ENCODE measurements at places on chromosomes 13 and 19.
A peak's percentile ranks its signal among the peaks of the same experiment; 100 is the strongest.

DNA sequence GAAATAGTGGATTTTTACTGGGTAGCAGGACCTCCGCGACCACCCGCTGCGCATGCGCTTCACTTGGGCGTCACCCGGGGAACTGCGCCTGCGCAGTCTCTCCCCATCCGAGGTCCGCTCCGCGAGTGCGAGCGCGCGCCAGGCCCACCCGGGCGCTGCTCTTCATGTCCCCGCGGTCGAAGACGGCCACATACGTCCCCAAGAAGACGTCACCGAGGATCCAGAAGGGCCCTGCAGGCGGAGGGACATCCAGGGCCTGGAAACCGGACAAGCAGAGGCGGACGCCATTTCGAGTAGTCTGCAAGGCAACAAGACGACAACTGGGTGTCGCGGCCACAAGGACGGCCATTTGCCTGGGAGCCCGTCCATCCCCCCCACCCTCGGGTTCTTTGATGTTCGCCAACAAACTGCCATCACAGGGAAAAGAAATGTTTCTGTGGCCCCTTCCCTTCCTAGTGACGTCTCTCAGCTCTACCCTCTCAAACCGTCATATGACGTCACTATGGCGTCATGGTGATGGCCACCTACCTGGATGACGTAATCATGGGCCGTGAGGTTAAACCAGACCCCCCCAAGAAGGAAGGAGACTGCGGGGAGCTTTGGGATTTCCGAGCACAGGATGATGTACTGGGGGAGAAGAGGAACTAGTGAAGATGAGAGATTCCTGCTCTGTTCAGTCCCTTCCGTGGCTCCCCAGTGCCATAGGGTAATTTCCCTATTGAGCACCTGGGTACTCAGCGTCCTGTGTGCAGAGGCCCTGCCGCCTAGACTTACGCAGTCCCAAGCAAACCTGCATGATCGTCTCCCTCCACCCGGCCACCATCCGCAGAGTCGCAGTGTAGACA lies 6.7 kb downstream of the NAPSA start:
- peak; percentile 64 for DNase-seq

GRCh38 chr19:41993612-41994483 lies at the start of gene ATP1A3:
ATP1A3 (minus strand) TSS chr19:41994230; CDS start chr19:41994076, 154 bp downstream.
- DNase-seq: peak; percentile 27

GRCh38 chr19:2511570-2511969 lies 35.6 kb downstream of the GADD45B start:
- DNase-seq: no peak

GRCh38 chr19:33407716-33408115 lies 34.2 kb downstream of the CEBPG start:
- DNase-seq: no peak

DNA sequence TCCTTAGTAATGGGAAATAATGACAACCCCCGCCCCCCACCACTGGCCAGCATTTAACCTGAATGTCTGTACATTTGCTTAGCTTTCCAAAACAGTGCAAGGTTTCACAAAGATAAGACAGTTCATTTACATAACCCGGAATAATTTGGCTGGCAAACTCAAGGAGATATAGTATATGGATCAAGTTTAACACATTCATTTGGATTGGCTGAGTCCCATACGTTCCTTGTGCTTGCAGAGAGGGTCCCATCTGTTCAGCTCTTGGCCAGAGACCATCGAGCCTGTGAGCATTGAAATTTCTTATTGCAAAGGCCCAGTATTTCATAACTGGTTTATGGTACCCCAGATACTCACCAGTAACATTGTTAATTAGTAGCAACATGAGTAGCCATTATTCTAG lies 116.5 kb downstream of the GPC6 start:
- no peak for DNase-seq

- DNase-seq: no peak
Observed at GRCh38 chr13:113973218-113974164, at the start of gene C13orf46. C13orf46 (minus strand) TSS chr13:113974076; CDS start chr13:113973997, 79 bp downstream.

DNA sequence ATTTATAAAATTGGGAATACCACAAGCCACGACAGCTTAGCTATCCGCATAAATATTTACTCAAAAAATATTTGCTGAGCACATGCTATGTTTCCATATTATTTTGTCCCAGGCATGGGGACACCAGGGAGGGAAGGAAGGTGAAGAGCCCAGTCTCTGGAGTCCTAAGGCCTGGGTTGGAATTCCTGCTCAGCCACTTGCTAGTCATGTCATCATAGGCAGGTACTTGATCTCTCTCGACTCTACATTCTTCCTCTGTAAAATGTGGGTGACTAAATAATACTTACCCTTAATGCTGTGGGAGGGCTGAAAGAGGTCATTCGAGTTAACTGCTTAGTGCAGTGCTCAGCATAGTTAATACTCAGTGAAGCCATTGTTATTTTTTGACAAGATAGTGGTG lies 4.3 kb upstream of the RNASEH2B start:
- no peak for DNase-seq

- no peak for DNase-seq
Observed at GRCh38 chr19:36916991-36917390, 859 bp downstream of the ZNF568 start.

DNA sequence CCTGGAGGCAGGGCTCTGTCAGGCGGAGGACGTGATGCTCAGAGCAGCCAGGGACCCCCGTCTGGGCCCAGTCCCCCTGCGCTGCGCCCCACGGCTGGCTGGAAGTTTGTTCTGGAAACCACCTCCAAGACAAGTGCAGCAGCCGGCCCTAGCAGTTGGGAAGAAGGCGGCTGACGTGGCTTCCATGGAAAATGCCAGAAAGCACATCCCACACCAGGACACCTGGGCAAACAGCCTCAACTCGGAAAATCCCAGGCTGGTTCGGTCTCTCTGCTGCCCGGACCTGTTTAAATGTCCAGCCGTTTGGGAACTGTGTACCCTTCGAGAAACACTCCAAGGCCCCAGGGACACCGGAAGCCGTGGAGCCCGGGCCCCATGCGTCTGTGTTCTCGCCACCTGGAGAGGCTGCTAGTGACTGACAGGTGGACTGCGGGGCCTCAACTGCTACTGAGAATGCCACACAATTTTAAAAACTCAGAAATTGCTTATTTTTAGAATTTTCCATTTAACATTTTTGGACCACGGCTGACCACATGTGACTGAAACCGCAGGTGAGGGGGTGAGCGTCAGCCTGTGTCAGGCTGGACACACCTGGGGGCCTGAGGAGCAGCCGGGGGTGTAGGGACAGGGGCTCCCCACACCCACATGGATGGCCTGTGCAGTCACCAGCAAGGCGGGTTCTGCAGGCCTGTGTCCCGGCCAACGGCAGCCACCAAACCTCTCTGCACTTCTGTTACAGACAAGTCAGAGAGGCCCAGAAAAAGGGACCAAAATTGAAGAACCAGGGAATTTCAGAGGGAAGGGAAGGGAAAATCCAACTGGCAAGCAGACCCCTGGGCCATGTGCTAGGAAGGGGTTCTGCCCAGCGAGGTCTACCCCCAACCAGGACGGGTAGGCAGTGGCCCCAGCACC lies 31.7 kb downstream of the RASA3 start:
- DNase-seq: no peak

- DNase-seq: no peak
Observed at GRCh38 chr13:76969488-76970365, 21.4 kb downstream of the ACOD1 start.

DNA sequence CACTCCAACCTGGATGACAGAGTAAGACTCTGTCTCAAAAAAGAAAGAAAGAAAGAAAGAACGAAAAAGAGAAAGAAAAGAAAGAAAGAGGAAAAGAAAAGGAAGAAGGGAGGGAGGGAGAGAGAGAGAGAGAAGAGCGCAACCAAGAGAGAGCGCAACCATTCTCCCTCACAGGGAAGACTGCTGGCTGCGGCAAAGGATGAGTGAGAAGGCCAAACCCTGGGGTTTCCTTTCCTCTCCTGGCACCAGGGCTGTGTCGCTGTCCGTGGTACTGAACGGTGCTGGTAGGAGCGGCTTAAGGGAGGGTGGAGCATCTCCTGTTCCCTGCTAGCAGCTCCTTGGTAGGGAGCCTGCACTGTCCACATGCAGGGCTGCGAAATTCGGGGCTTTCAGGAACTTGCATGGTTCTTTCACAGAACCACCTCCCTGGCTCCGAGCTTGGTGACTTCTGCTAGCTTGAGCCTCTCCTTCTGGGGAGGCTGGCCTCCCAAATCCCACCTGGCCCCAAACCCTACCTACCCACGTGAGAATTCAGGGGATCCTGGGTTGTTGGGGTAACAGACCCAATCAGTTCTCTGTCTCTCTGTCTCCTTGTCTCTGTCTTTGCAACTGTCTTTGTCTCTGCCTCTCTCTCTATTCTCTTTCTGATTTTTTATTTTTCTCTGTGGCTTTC lies 51.1 kb upstream of the ZNRF4 start:
- peak; percentile 6 for DNase-seq

DNA sequence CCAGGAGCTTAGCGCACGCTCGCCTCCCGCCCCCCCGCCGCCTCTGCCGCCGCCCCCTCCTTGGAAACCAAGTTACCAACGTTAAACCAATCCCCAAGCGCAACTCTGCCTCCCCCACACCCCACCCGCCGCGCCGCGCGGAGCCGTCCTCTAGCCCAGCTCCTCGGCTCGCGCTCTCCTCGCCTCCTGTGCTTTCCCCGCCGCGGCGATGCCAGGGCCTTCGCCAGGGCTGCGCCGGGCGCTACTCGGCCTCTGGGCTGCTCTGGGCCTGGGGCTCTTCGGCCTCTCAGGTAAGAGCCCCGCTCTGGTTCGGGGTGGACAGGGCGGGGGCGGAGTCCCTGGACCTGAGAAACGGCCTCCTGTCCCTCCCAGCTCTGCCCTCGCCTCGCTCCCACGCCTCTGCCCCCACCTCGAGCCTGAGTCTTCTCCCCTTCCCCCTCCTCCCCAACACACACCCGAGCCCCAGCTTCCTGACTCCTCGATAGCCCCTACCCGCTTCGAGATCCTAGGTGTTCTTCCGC lies at the start of gene ICAM5:
Gene ICAM5, plus strand, starts transcription at position 117 of the 521 bp plus-strand sequence. Its CDS starts 92 bp downstream, at position 209.
- DNase-seq: no peak

DNA sequence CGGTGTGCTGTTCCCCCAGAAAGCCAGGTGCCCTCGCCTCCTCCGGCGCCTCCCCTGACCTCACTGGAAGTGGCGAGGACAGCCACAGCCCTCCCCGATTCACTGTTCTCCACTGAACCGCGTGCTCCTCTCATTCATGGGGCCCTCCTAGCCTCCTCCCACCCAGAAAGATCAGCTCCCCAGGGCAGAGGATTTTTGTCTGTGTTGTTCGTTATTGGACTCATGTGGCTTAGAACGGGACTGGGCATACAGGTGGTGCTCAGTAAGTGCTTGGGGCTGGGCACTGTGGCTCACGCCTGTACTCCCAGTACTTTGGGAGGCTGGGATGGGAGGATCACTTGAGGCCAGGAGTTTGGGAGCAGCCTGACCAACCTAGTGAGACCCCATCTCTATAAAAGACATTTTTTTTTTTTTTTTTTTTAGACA lies 3.8 kb downstream of the PRTN3 start:
- no peak for DNase-seq

DNA sequence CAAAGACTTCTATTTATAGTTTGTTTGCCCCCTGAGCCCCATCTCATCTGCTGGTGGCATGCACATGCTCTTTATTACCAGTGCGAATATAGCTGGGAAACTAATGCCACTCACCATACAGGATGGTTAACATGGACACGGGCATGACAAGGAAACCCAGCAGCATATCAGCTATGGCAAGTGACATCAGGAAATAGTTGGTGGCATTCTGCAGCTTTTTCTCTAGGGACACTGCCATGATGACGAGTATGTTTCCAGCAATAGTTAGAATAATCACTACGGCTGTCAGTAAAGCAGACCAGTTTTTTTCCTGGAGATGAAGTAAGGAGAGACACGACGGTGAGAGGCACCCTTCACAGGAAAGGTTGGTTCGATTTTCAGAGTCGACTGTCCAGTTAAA lies 1.5 kb downstream of the HTR2A start:
- DNase-seq: no peak

- DNase-seq: no peak
Observed at GRCh38 chr13:107650081-107650701, 565.1 kb downstream of the LIG4 start.

DNA sequence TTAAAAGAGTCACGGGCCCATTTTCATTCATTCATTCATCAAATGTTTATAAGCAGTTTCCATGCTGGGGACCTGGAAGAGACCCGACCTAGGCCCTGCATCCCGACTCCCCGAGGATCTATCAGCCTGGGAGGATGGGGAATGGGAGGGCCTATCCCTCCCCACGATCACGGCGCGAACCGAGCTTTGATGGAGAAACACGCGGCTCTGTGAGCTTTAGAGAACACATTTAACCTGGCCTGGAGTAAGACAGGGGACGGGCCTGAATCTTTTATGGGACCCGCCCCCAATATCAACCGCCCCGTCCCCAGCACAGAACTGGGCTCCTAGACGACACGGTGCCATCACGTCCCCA lies 875 bp upstream of the EVI5L start:
- no peak for DNase-seq

- no peak for DNase-seq
Observed at GRCh38 chr13:101140936-101141335, 275.4 kb downstream of the NALCN start.

DNA sequence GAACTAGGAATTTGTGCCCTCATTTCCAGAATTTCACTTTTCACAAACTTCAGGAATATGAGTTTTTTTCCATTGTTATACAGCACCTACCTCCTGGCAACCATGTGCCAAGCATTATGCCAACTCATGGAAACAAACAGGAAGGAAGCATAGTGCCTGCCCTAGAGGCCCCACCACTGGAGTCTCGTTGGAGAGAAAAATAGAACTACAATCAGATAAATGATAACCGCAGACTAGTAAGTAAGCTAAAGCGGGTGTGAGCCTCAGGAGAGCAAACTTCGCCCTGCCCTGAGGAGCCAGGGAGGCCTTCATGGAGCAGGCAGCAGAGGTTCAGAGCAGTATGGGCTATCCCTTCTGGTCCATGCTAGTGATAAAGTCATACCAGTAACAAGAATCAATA lies 75.9 kb downstream of the FRY start:
- no peak for DNase-seq

DNA sequence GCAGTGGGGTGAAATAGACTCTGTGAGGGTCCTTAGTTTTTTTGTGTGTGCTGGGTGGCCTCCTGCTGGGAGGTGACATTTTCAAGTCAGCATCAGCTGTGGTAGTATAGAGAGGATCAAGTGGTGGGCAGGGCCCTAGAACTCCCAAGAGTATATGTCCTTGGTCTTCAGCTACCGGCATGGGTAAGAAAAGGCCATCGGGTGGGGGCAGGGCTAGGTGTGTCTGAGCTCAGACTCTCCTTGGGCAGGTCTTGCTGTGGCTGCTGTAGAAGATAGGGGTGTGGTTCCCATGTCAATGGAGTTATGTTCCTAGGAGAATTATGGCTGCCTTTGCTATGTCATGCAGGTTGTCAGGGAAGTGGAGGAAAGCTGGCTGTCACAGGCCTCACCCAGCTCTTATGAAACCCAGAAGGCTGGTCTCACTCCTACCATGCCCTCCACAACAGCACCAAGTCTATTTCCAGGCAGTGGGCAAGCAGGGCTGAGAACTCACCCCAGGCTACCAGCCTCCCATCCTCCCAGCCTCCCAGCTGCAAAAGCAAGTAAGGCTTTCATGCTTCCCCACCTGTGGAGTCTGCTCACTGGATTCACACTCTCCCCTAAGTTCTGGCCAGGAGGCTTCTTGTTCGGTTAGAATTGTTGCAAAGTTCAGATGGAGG lies 130.6 kb upstream of the SOX1 start:
- no peak for DNase-seq

DNA sequence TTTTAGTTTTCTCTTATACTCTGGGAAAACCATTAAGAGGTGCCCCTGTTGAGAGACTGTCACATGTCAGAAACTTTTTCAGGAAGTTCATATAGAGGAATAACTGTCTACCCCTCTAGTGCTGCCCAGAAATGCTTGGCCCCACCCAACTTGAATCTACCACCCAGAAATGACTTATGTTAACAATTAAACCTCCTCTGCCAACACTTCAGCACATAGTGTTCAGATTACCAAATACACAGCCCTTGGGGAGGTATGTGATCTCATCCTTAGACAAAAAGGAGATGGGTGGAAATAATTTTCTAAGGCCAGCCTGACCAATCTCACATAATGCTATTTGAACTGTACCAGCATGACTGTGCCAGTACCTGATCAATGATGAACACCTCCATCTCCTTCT lies 35.6 kb downstream of the CCDC169 start:
- DNase-seq: no peak

All from activated CD8-positive, alpha-beta memory T cell treated with anti-CD3 and anti-CD28 coated beads for 4 hours (primary cell).